ENCODE measurements at places on chromosomes 13 and 19.

- H3K27ac ChIP-seq = peak overlapping the region; percentile 84
- H3K4me3 ChIP-seq = no peak overlapping the region
- no peaks in the 10 kb centered on the region for H3K36me3 ChIP-seq
- H3K4me1 ChIP-seq = peaks cover 8% of the 10 kb centered on the region
- peak; percentile 87 for DNase-seq
Measured at GRCh38 chr19:13022111-13022858, 27.0 kb downstream of the NFIX start.

DNA sequence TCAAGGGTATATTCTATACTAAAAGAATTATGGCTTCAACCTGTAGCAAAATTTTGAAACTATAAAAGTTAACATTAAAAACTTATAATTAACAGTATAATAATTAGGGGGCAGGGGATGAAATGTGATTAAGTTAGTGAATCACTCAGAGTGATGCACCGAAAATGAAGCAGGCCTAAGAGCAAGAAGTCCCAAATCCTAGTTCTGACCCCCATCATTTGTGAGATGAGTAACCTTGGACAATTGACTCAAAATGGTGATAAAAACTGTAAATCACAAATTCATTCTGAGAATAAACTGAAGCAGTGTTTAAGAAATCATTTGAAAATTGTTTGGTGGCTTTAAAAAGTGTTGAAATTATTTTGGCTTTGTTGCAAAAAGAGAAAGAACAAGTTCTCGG lies 56.8 kb downstream of the KLF12 start:
- no peak overlapping the region for H3K27ac ChIP-seq
- no peak for DNase-seq
- no peaks in the 10 kb centered on the region for H3K4me1 ChIP-seq
- H3K4me3 ChIP-seq = no peak overlapping the region
- H3K36me3 ChIP-seq = no peaks in the 10 kb centered on the region

DNA sequence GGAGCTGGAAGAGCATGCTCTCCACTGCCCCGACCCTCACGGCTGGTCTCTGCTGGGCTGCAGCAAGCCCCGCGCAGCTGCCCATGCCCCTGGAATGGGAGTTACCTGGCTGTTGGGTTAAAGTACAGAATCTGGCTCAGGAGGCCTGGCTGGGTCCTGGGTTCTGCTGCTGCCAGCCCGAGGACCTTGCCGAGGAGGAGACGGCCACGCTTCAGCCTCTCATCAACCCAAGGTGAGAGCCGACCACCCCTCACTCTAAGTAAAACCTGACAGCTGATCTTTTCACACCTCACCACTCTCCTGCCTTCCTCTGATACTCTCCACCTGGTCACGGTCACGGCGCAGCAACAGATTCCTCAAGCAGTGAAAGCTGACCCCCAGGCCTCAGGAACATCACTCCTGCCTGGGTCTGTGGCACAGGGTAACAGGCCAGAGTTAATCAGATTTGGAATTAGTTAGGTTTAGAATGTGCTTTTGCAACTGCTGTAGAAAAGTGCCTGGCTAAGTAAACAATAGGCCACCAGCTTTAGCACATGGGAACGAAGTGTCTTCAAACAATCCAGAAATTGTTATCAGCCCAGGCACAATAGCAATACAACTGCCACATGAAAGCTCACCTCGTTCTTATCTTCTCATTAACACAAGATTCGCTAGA lies 20.5 kb downstream of the RAB20 start:
- no peak for DNase-seq
- peaks cover 27% of the 10 kb centered on the region for H3K4me1 ChIP-seq
- no peaks in the 10 kb centered on the region for H3K27me3 ChIP-seq
- peak overlapping the region; percentile 12 for H3K4me3 ChIP-seq
- peak overlapping the region; percentile 76 for H3K27ac ChIP-seq
- no peaks in the 10 kb centered on the region for H3K36me3 ChIP-seq

DNA sequence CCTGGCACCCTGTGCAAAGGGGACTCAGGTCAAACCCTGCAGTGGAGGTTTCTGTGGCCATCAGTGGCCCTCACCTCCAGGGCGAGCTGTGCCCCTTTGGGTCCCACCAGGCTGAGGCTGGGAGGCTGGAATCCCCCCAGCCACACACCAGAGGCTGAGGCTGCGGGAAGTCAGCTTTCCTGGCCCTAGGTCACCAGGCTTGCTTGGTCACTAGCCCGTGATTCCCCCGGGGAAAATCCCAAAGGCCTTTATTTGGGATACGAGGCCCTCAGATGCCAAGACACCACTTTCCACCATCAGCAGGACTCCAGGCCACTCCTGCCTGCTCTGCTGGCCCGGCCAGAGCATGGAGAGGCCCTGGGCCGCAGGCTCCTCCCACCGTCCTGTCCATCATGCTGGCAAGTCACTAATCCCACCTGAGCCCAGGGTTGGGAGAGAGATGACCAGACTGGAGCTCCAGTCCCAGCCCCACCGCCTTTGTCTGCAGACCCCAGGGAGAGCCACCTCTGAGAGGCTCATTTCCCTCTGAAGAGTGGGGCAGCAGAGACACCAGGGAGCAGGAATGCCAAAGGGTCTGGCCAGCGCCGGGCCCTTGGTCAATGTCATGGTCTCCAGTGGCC lies 4.7 kb downstream of the NKPD1 start:
- H3K27me3 ChIP-seq = peaks cover 12% of the 10 kb centered on the region
- no peak for DNase-seq
- no peak overlapping the region for H3K4me3 ChIP-seq
- no peak overlapping the region for H3K27ac ChIP-seq
- H3K36me3 ChIP-seq = no peaks in the 10 kb centered on the region

DNA sequence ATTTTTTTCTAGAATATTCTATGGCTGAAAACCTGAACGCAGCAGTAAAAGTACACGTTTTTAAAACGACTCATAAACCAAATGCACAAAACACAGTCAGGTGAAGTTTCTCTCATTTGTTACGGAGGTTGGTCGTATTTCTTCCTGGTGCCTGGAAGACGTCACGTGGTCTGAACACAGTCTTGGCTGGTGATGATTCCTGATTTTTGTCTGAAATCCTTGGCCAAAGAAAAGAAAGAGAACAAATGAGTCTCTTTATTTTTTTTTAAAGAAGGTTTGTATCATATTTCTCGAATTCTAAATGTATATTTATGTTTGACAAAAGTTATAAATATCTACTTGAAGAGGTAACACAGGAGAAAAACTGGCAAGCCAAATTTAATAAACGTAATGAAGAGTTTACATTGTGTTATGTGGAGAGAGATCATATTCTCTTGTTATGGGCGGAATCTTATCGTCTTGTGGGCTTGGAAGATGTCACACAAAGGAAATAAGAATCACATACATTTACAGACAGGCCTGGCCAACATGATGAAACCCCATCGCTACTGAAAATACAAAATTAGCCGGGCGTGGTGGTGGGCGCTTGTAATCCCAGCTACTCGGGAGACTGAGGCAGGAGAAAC lies 10.0 kb upstream of the PNMA8A start:
- H3K4me1 ChIP-seq = no peaks in the 10 kb centered on the region
- no peaks in the 10 kb centered on the region for H3K36me3 ChIP-seq
- H3K4me3 ChIP-seq = no peak overlapping the region
- DNase-seq = peak; percentile 89
- H3K27ac ChIP-seq = no peak overlapping the region

GRCh38 chr13:110092831-110093247 lies 214.1 kb downstream of the COL4A1 start:
- no peak overlapping the region for H3K27ac ChIP-seq
- no peaks in the 10 kb centered on the region for H3K36me3 ChIP-seq
- no peak for DNase-seq
- H3K4me3 ChIP-seq = no peak overlapping the region
- no peaks in the 10 kb centered on the region for H3K4me1 ChIP-seq

- no peak overlapping the region for H3K4me3 ChIP-seq
- no peak for DNase-seq
- H3K27ac ChIP-seq = no peak overlapping the region
- H3K4me1 ChIP-seq = no peaks in the 10 kb centered on the region
- no peaks in the 10 kb centered on the region for H3K27me3 ChIP-seq
Measured at GRCh38 chr19:14487370-14488125, 8.4 kb downstream of the GIPC1 start.

GRCh38 chr13:51806566-51806965 lies 2.6 kb upstream of the DHRS12 start:
- no peaks in the 10 kb centered on the region for H3K36me3 ChIP-seq
- no peaks in the 10 kb centered on the region for H3K27me3 ChIP-seq
- no peak overlapping the region for H3K27ac ChIP-seq
- H3K4me3 ChIP-seq = no peak overlapping the region

DNA sequence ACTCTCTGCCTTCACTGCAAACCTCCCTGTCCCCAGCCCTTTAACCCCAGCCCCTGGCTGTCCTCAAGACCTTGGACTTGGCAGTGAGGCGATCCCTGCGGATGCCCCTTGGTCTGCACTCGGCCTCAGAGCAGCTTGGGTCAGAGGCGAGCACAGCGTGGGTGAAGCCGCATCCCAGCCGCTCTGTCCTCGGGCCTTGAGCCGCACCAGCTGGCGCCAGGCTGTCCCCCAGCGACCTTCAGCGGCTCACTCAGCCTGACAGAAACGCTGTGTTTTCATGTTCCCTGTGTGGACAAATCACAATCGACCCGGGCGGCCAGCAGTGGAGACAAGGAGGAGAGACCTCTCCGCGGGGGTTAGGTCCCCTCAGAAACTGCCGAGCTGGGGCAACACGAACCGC lies 52.0 kb downstream of the GNG7 start:
- DNase-seq = peak; percentile 43
- H3K36me3 ChIP-seq = no peaks in the 10 kb centered on the region
- H3K4me3 ChIP-seq = no peak overlapping the region

- H3K36me3 ChIP-seq = no peaks in the 10 kb centered on the region
- H3K27me3 ChIP-seq = no peaks in the 10 kb centered on the region
- H3K4me3 ChIP-seq = no peak overlapping the region
- DNase-seq = no peak
- H3K4me1 ChIP-seq = no peaks in the 10 kb centered on the region
- no peak overlapping the region for H3K27ac ChIP-seq
Measured at GRCh38 chr19:30942636-30943035, 406.6 kb downstream of the TSHZ3 start.

- H3K27me3 ChIP-seq = no peaks in the 10 kb centered on the region
- no peaks in the 10 kb centered on the region for H3K36me3 ChIP-seq
- H3K4me3 ChIP-seq = no peak overlapping the region
- H3K4me1 ChIP-seq = no peaks in the 10 kb centered on the region
Measured at GRCh38 chr13:42876270-42876714, 94.9 kb downstream of the FAM216B start.

DNA sequence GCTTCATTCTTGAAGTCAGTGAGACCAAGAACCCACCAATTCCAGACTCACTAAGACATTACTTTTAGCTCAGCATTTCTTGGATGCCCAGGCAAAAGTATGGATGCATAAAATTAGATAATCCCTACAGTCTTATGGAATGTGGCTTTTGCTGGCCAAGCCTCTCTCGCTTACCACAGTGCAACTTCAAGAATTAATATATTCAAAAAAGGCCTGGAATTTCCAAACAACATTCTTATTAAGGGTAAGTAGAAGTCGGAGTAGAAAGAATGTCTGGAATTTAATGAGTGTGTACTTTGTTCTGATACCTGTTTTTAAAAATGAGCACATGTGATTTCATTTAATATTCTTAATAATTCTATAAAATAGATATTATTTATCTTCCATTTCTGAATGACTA lies 302.4 kb upstream of the TMTC4 start:
- no peak overlapping the region for H3K4me3 ChIP-seq
- no peak overlapping the region for H3K27ac ChIP-seq
- DNase-seq = no peak
- no peaks in the 10 kb centered on the region for H3K36me3 ChIP-seq
- no peaks in the 10 kb centered on the region for H3K27me3 ChIP-seq

DNA sequence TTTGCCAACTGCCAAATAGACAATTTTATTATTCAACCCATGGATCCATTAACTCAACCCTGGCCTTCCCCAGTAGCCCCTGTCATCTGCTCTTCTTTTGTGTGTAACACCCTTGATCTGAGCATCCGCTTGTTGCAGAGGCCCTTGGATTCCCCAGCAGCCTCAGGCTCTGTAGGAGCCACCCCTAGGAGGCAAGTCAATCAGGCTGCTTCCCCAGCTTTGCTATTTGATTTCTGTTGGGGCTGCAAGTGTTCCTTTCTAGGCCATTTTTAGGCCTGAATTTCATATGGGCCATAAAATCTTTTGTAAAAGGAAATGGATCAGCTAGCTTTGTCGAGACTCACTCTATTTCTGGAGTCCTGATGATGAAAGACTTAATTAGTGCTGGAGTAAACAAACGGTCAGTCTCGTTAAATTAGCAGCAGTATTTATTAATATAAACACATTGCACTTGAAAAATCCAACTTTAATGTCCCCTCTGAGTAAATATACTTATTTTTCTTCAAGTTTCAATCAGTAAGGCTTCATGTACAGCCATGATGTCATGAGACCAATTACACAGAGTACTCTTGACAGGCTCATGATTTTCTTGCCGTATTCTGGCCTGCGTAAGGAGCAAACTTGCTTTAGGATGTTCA lies 105.3 kb downstream of the RGCC start:
- H3K4me3 ChIP-seq = no peak overlapping the region
- DNase-seq = no peak
- H3K4me1 ChIP-seq = no peaks in the 10 kb centered on the region
- no peaks in the 10 kb centered on the region for H3K36me3 ChIP-seq
- no peaks in the 10 kb centered on the region for H3K27me3 ChIP-seq

DNA sequence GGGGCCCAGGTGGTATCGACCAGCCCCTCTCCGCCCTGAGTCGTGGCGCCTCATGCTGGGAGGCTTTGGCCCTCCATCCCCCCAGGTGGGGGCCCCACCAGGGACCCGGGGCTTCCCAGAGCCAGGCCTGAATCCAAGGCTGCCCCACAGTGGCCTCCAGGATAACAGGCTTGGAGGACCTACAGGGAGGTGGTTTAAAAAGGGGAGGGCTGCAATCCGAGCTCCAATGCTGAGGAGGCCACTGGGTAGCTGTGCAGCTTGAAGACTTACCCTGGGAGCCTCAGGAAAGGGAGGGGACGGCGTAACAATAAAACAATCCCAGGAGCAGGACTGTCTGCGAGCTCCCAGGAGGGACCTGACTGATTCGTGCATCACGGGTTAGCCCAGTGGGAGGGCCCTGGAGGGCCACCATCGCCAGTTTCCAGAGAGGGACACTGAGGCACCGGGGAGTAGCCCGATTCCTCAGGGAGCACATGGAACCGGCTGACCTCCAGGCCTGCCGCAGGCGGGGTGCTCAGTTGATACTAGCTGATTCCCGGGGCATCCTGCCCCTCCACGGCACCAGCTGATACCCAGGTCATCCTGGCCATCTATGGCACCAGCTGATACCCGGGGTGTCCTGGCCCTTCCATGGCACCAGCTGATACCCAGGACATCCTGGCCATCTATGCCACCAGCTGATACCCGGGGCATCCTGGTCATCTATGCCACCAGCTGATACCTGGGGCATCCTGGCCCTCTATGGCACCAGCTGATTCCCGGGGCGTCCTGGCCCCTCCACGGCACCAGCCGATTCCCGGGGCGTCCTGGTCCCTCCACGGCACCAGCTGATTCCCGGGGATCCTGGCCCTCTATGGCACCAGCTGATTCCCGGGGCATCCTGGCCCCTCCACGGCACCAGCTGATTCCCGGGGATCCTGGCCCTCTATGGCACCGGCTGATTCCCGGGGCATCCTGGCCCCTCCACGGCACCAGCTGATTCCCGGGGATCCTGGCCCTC lies 3.7 kb upstream of the C2CD4C start:
- no peak overlapping the region for H3K27ac ChIP-seq
- no peak overlapping the region for H3K4me3 ChIP-seq
- H3K4me1 ChIP-seq = no peaks in the 10 kb centered on the region
- peak; percentile 71 for DNase-seq

GRCh38 chr13:62482351-62482750 lies 1066.7 kb upstream of the PCDH20 start:
- H3K4me3 ChIP-seq = no peak overlapping the region
- H3K27ac ChIP-seq = no peak overlapping the region
- DNase-seq = no peak
- H3K27me3 ChIP-seq = no peaks in the 10 kb centered on the region
- H3K36me3 ChIP-seq = no peaks in the 10 kb centered on the region

Measured in kidney (tissue), 22 donors.